ENCODE measurements at places on chromosomes 1 and 21.
A peak's percentile ranks its signal among the peaks of the same experiment; 100 is the strongest.

- DNase-seq = no peak
These were observed 99.0 kb upstream of the C1orf105 start for GRCh38 chr1:172321451-172321850.

GRCh38 chr1:204113896-204114295, 37.9 kb downstream of the ETNK2 start:
- DNase-seq = no peak

- no peak for DNase-seq
These were observed 590.5 kb upstream of the ADAMTS5 start for GRCh38 chr21:27557356-27557755.

GRCh38 chr21:34967509-34968289, 81.4 kb downstream of the RUNX1 start:
- no peak for DNase-seq

DNA sequence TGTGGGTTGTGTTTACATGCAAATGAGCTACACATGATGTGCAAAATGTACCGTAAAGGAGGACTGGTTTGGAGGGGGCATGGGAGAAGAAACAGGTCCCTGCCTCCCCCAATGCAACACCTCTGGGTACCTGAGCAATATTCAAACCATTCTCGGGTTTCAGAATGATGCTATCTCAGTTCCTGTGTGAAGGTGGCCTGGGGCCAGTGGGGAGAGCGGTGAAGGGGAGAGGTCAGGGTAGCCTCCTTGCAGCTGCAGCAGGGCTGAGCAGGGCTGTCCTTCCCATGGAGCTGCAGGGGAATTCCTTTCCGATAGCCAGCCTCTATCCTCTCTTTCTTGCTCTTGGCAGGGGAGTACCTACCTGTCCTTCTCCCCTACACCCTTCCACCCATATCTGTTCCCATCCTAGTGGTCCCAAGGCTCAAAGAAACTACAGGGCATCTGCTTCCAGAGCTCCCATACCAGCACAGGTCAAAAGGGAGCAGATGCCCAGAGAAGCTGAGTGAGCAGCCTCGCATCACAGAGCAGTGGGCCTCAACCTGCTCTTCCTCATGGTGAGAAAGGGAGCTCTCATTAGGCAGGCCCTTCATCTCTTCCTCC, 11.9 kb downstream of the MEF2D start:
- no peak for DNase-seq

GRCh38 chr1:93358293-93358692, 12.6 kb downstream of the DR1 start:
- DNase-seq = no peak

DNA sequence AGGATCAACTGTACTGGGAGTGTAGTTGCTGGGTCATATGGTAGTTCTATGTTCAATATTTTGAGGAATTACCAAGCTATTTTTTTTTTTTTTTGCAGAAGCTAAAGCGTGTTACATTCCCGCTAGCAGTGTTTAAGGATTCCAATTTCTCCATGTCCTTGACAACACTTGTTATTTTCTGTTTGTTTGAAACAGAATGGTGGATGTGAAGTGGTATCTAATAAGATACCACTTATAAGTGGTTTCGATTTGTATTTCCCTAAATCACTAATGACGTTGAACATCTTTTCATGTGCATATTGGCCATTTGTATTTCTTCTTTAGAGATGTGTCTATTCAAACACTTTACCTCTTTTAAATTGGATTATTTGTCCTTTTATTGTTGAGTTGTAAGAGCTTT, 112.2 kb downstream of the DISP1 start:
- DNase-seq = no peak

GRCh38 chr1:151243683-151244216, 10.8 kb upstream of the PSMD4 start:
- no peak for DNase-seq

DNA sequence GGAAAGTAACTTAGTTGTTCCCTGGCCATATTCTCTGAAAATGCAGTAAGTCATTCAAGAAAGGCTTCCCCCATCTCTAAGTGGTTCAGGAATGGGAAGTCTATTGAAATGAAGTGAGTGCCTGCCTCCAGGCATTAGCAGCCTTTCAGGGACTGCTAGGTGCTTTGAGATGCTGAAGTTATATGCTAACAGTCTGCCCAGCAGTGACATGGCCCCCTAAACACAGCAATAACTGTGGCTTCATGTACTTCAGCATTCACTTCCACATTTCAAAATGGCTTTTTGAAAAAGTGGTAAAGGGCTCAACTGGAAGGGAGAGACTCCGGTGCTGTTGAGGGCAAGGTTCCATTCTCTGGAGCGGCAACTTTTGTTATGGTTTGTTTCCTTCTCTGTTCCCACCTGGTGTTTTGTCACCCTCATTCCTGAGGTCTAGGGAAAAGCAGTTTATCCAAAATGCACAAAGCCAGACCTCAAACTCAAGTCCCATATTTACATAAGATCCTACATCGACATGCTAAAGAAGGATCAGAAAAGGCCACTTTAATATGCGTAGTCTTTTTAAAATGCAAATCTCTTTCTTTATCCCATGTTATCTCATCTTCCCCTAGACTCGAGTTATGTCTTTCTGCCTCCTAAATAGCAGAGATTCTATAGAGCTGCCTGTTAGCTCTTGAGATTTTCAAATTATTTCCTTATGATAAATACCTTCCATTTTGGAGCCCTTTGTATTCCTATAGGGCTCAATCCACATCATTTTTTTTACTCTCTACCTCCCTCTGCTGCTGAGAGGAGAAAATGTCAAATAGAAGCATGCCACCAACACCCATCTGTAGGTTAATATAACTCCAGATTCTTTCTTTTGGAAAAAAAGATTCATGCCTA, 34.2 kb upstream of the LRRC8C start:
- no peak for DNase-seq

DNA sequence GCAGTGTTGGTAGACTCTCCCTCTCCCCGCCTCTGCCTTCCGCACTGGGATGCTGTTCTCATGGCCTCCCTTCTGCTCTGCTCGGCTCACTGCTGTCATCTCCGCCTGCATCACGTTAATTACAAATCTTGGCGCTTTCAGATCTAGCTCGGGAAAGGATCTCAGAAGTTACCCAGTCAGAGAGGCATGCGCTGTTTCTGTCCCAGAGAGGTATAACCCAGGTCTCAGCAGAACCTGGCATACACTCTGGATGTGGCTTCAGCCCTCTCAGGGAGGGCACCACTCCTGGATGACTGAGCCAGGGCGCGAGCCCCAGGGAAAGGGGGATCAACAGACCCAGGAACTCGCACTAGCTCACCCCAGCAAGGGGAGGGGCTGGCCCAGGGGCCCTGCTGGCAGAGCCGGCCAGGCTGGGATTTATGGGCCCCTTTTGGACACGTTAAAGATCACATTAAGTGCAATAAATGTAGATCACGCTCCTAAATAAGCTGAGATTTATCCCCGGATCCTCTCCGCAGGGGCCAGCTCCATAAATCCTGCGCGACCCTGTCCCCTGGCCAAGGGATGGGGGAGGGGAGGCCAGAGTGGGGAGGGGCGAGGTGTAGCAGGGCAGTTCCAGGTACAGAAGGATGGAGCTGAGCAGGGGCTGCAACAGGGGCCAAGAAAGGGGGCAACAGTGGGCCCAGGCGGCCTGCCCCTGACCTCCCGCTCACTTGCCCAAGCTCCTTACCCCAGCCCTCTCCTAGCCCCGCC, 101.3 kb upstream of the ZBTB40 start:
- no peak for DNase-seq

- no peak for DNase-seq
These were observed 74.5 kb downstream of the S1PR1 start for GRCh38 chr1:101311146-101311920.

DNA sequence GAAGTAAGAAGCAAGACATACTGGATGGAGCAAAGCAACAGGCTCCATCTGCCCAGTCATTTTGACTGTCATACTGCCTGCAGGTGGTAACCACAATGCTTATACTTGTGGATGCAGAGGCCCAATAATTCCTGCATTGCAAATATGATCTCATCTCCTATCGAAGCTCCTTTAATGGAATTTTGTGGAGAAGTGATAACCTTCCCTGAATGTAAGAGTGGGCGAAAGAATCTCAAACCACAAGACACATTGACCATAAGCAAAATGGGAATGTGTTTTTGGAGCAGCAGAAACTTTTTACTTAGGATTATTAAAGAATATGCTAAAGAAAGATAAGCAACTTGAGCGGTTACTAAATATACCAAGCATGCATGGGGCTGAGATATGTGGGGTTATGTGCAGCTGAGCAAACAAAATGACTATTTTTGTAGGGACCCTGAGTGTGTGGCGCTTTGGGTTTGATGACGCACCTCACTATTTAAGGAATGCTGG, 77.4 kb upstream of the BACH1 start:
- DNase-seq = no peak

- peak; percentile 63 for DNase-seq
These were observed at the start of gene MAPKAPK2 for GRCh38 chr1:206684478-206685333. Gene MAPKAPK2, plus strand, starts transcription at chr1:206684905. Its CDS starts 325 bp downstream, at chr1:206685230.

DNA sequence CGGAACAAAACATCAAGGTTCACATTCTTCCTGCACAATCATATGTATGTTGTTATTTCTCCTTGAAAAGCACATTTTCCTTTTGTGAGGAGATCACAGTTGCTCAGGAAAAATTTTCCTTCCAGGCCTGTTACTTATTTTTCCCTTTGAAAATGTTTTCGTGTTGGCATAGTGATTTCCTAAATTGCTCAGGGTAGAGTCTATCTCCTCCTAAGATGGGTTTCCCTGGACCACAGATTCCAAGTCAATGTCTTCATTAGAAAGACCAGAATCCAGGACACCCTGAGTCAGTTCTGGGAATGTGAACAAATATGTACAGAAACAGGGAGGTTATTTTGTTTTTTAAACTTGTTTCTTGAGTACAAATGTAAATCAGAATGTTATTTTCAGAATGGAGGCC, 94.3 kb upstream of the C1orf105 start:
- DNase-seq = no peak

- peak; percentile 88 for DNase-seq
These were observed at the start of gene B3GALT5 for GRCh38 chr21:39612233-39613040. Gene B3GALT5, plus strand, starts transcription at chr21:39612940. Its CDS starts 47,620 bp downstream, at chr21:39660560.

DNA sequence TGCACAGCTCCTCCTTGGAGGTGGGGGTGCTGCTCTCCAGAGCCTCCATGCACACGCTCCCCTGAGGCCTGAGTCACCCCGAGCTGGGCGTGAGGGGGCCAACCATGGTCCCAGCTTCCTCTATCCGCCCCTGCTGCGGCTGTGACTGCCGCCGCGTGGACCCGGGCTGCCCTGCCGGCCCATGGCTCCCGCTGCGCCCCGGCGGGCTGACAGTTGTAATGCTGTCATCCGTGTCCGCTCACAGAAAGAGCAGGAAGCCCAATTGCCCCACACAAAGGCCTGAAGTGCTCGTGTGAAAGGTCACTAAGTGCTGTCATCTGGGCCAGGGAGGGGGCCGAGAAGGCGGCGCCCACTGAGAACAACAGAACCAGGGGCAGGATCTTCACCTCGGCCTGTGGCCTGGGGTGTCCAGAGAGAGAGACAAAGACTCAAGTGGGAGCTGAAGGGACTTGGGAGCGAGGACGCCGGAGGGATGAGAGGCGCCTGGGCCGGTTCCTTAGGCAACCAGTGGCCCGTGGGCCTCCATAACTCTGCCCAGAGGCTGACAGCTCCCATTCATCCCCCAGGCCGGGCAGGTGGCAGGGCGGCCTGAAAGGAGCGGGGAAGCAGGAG, 31.5 kb downstream of the OLIG1 start:
- no peak for DNase-seq

DNA sequence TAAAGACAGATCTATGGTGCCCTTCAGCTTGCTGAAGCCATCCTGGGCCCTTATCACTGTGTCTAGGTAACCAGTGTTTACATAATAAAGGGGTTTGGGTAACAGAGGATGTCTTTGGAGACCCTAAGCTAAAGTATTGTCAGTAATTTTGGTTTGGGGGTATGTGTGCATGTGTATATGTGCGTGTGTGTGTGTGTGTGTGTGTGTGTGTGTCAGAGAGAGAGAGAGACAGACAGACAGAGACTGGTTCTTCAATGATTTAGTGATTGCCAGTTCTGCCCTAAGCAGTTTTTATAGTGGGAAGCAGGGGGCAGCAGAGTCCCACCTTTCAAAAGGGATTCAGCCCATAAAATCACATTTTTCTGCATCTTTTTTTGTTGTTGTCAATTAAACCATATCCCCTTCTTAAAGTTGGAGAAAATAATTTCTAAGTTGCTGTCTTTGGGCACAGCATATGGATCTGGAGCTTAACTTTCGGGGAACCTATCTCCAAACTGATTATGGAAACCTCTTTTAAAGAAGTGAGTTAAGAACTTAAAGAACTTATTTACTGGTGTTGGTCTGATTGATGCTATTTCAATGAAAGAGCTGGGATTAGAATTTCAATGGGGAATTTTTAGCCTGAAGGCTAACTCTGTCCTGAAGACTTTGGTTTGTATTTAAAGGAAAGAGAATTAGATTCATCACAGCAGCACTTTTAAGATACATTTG, 51.1 kb downstream of the ZNF326 start:
- DNase-seq = no peak

- no peak for DNase-seq
These were observed 12.4 kb downstream of the COL18A1 start for GRCh38 chr21:45417256-45417950.

DNA sequence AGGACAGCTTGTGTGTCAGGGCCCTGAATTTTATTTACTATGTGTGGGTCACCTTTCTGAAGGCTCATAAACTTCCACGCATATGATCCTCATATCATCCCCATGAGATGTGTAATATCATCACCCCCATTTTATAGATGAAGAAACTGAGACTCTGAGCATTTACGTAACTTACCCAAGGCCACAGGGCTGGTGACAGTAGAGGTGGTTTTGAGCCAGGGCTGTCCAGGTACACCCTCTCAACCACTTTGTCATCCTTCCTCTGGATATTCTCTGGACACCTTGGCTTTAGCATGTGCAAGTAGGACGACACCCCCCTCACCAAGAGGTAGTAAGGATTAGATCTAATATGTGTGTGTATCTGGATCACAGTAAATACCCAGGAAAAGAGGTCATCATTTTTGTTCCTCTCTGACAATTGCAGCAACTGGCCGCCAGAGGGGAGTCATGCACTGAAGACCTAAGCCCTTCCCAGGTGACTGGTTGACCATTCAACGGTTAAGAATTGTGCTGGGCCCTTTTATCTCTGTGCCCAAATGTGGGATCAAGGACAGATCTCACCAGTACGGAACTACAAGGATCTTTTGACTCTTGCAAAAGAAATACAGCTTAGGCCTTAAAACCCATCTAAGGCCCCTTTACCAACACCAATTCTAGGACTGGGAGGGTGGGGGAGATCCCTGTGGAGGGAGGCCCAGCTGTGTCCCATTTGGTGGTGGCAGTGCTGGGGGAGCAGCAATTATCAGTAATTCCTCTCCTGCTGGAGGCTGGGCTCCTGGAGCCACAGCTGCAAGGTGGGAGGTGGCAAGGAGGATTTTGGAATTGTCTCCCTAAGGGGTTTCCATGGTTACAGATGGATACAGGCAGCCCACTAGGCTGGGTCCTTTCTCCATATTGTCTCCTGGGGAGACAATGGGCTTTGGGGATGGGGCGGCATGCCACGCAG, 13.7 kb upstream of the E2F2 start:
- peak; percentile 54 for DNase-seq
